Choroid plexus epithelial cell (primary cell): ENCODE measurements at places on chromosomes 13 and 19.

GRCh38 chr19:40677156-40677555 is 13.3 kb downstream of the NUMBL start:
- no peak for DNase-seq

DNA sequence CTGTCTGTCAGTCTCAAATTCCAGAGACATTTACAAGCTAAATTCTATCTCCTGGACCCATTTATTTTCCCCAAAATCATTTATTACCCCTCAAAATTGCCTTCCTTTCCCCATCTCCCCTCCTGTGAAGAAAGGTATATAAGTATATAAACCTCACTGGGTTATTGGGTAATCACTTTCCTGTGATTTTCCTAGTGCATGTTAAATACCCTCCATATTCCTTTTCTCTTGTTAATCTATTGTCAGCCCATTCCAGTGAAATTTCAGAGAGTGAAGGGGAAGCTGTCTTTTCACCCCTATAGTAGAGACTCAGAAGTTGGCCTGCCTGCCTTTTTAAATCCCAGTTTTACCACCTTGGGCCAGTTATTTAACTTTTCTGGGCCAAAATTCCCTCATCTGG is 9.9 kb downstream of the IFNL1 start:
- no peak for DNase-seq

- DNase-seq, result peak; percentile 5
Observed at GRCh38 chr13:24557081-24557480, 44.5 kb upstream of the PARP4 start.

DNA sequence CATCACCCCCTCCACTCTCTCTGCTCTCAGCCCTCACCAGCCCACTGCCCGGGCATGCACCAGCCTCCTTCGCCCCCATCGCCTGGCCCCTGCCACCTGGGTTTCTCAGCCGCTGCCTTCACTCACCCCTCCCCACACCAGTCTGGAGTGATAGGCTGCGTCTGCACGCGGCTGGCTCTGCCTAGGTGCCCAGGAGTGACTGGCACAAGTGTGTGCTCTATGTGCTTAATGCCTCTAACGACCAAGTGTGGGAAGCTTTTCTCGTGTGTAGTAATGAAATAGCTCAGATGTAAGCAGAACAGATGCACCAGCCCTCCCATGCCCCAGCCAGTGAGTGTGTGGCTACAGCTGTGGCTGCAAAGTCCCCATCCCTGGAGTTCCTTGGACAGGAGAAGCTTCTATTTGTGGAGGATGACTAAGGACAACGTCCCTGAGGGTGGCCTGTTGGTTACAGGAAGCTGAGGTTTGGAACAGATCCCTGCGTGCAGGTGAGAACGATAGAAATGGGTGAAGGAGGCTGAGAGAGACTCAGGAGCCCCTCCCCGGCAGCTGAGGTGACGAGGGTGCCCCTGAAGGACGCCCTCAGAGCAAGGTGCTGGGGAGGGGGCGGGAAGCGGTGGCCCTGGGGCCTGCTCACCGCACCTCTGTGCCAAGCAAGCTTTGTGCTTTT is 35.6 kb downstream of the ATP11A start:
- no peak for DNase-seq

- no peak for DNase-seq
Observed at GRCh38 chr13:30094015-30094414, 213.3 kb downstream of the KATNAL1 start.

GRCh38 chr19:313988-314815 is 23.0 kb upstream of the PLPP2 start:
- DNase-seq, result no peak

- peak; percentile 66 for DNase-seq
Observed at GRCh38 chr19:23817519-23817918, 58.8 kb upstream of the ZNF681 start.

DNA sequence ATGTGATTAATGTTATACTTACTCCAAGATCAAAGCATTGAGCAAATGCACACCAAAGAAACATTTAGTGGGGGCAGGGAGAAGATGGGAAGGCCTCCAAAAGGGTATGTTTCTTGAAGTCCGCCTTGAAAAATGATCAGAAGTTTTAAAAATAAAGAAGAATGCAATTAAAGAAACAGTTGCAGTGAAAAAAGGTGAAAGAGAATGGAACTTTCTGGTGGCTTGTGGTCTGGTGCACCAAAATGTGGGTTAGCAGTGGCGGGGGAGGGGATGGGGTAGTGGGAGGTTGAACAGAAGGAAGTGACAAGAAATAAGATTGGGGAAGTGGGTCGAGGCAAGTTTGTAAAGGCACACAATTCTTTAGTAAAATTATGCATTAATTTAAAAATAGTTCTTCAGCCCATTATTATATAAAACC is 2.5 kb downstream of the LCP1 start:
- no peak for DNase-seq

- DNase-seq, result no peak
Observed at GRCh38 chr19:7781157-7781556, 18.1 kb downstream of the CLEC4M start.

DNA sequence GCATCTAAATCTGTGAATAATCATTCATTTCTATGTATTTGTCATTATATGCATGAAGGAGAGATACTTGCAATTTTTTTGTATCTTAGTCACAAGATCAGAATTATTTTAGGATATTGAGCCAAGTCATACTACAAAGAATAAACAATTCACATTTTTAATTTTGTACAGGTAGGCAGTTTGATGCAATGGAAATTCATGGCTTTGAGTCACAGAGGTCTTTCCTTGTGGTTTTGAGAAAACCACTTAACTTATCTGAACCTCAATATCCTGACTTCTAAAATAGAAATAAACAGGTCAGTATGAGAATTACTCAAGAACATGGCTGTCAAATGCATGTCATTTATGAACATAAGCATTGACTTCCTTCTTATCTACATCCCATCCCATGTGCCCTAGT is 221.4 kb upstream of the SLC10A2 start:
- peak; percentile 34 for DNase-seq

DNA sequence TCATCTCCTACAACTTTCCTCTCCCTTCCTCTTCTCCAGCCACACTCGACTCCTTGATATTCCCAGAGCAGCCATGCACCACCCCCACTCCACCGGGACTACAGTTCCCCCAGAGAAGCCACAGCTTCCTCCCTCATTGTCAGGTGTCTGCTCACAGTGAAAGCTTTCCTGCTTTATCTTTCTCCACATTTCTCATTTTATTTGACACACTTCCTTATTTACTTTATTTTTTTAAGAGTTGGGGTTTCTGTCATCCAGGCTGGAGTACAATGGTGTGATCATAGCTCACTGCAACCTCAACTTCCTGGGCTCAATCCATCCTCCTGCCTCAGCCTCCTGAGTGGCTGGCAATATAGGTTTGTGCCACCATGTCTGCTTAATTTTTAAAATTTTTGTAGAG is 464.6 kb downstream of the MYO16 start:
- DNase-seq, result no peak

DNA sequence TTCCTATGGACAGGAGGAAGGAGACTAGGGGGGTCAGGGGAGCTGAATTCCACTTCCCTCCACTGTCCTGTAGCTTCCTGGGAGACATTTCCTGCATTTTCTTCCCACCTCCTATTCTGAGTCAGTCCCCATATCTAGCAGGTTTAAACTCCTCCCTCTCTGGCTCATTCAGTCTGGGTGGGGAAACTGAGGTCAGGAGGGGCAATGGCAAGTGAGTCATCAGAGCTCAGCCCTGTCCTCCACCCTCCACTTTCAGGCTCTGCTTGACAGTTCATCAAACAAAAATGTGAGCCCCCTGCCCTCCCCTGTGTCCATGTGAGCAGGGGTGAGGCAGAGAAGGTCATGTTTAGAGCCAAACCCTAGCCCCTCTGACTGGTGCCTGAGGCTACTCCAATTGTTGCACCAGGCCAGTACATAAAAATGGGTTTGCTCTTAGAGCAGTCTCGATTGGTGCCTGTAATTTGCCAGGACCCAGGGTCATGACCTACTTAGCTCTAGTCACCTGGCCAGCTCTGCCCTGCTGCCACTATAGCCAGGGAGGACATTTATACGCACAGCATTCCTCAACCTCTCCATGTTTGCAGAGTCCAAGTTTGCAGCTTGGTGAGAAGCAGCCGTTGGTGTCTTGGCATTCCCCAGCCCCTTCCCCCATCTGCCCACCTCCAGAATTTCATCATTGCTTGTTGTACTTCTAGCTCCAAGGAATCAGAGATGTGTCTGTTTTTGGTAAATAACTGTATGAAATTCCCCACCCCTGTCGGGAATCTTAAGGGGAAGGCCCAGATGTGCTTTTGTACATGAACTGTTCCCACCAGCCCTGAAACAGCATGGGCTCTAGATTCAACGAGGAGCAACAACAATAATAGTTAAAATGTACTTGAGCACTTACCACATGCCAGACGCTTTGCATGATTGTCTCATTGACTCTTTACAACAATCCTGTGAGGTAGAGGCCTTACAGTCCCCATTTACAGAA is 20.7 kb downstream of the SAMD4B start:
- peak; percentile 89 for DNase-seq

- DNase-seq, result peak; percentile 71
Observed at GRCh38 chr13:41365631-41366030, 54.6 kb downstream of the NAA16 start.
